ENCODE measurements at places on chromosomes 4 and X.

GRCh38 chr4:77631276-77631675 lies 25.7 kb downstream of the CXCL13 start:
- DNase-seq, result no peak

DNA sequence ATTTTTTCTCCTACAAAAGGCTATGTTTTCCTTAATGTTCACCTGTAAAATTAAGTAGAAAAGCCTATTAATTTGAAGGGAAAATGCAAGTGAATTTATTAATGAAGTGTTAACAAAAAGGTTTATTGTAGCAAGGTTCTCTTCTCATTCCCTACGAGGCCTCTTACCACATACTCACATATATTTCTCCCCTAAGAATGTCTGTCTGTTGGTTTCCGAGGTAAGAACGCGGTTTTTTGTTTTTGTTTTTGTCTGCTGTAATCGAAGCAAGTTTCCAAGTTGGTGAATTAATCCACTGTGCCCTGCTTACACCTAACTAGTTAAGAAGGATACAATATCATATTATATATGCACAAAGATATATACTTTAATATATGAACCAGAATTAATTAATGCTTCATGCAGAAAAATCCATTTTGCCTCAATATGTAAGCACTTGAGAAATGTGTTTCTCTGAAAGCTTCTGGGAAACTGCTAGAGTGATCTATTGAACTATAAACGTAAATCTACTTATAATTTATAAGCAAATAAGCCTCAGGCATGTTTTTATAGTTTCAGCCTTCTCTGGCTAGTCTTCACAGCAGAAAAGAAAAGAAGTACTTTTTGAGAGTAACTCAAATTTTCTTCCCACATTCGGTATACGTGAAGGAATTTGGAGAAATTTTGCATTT lies 120.8 kb downstream of the EGF start:
- no peak for DNase-seq

- DNase-seq, result no peak
Observed at GRCh38 chr4:112029771-112030171, 115.5 kb upstream of the FAM241A start.

- no peak for DNase-seq
Observed at GRCh38 chr4:54440394-54441136, 211.5 kb downstream of the PDGFRA start.

DNA sequence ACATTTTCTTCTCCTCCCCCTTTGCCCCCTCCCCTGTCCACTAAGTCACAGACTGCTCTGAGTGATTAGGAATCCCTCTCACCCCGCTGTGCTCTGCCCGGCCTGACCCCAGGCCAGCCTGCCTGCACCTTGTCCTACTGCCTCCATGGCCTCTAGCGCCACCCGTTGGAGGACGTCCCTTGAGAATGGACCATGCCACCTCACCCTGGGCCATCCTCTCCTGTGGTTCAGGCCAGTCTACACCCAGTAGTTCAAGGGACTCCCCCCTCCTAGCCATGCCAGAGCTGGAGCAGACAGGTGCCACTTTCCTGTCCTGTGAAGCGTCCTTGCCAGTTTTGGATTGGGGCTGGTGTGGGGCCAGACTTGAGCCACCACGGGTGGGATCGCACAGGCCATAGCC lies 9.7 kb upstream of the IRAK1 start:
- no peak for DNase-seq

DNA sequence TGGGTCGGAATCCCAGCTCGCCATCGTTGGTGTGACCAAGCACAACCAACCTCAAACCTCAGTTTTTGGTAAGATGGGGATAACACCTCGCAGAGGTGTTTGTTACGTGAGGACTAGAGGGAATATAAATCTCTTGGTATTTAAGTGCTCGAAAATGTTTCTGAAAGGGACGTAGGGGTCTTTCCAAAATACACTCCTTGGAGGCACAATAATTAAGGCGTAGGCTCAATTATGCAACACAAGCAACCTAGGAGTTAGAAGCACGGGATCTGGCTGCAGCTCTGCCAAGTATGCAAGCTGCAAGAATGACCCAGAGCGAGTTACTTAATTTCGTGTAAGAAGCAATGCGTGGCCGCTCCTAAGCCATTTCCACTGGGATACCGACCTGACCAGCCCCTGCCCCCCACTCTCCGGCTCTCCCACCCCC lies 552 bp downstream of the ADH5 start:
- DNase-seq, result no peak

GRCh38 chr4:6148506-6149205 lies 51.7 kb downstream of the JAKMIP1 start:
- DNase-seq, result no peak

- no peak for DNase-seq
Observed at GRCh38 chrX:85017721-85018120, 14.0 kb downstream of the APOOL start.

GRCh38 chr4:75046226-75046625 lies 113.3 kb downstream of the PARM1 start:
- DNase-seq, result no peak

DNA sequence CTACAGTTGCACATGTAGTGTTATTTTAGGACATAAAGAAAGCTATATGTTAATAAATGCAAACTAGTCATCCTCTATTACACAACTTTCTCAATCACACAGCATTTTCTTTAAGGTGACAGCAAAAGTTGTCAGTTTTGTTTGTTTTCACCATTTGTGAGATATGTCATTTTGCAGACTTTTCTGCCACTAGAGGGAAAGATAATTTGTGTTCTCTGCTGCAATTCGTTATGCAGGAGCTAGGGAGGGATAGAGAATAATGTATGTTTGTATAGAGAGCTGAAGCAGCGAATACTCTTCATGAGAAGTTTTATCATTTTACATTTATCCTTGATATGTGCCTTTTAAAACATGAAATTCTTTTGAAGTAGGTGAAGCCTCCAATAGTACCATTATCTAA lies 670.6 kb upstream of the ATOH1 start:
- DNase-seq, result no peak

GRCh38 chrX:150258176-150258425 lies 105.0 kb upstream of the MAMLD1 start:
- no peak for DNase-seq

- DNase-seq, result no peak
Observed at GRCh38 chrX:109936598-109936997, 66.3 kb upstream of the TMEM164 start.

DNA sequence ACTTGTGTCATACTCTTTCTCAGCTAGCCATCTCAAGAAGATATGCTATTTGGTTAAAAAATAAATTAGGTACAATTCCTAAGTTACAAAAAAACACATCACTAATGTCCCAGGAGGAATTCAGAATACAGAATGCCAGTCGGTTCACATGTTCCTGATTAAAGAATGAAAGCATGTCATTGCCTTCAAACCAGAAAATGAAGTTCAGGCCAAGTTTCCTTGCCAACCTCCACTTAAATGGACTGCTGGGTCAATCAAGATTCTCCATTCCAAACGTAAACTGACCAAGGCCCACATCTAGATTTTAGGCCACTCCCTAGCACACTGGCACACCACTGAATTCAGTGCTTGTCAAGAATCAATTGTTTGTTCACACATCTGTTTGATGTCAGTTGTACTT lies 6.5 kb downstream of the PIGA start:
- DNase-seq, result no peak

GRCh38 chr4:61866378-61867030 lies 666.4 kb downstream of the ADGRL3 start:
- DNase-seq, result no peak

GRCh38 chr4:60913002-60913401 lies 287.1 kb upstream of the ADGRL3 start:
- DNase-seq, result no peak

GRCh38 chr4:153904011-153904410 lies 115.1 kb upstream of the SFRP2 start:
- no peak for DNase-seq

DNA sequence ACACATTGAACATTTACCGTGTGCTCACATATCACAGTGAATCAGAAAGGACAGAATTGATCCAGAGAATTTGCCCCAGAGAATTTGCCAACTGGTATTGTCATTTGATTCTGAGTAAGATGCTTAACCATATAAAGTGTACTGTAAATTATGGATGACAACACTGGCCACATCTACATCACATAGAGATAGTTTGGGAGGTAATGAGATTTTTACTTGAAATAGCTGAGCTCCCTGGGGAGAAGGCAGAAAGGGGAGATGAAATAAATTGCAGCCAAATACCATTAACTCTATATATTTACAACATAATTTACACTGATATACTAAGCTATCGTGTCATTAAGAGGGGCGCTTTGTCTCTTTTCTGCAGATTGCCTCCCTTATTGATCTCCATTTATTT lies 564.0 kb downstream of the KCNIP4 start:
- DNase-seq, result no peak

DNA sequence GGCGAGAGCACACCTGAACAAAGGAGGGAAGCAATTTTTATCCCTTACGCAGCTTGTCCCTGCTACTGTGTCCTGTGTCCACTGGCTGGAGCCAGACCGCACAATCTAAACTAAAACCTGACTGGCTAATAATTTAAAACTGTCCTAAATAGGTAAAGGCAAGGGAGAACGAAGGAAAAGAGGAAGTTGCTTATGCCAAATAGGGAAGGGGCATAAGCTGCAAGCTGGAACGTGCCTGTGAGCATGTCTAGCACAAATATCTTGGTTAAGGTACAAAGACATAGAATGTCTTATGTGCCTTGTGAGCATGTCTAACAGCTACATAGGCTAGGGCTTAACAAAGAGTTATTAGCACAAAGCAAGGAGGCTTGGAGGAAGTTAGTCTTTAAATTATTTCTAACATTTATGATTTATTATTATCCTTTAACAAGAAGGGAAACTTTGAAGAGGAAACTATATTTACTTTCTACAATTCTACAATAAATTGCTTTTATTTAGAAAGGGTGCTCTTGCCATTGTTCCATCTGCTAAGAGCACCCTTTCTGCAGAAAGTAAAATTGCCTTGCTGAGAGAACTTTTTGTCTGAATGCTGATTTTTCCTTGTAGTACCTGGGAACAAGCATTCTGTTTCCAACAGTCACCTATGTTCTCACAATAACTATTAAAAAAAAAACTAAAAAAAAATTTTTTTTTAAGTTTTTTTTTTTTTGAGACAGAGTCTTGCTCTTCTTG lies 80.6 kb upstream of the CBR4 start:
- DNase-seq, result no peak

DNA sequence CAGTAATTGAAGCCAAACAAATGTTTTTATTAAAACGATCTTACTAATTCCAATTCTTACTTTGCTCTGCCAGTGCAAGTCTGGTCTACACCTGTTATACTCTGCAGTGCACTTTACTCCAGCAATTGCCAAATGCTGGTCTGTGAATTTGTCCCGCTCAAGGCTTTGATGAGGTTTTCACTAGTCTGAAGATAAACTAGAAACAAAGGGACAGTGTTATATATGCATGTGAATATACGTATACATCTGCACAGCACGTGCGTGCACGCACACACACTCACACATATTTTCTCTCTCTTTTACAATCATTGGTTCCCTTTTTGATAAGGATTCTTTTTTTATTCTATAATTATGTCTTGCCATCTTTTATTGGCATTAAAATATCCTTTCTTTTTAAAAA lies 88.5 kb upstream of the LCORL start:
- no peak for DNase-seq

DNA sequence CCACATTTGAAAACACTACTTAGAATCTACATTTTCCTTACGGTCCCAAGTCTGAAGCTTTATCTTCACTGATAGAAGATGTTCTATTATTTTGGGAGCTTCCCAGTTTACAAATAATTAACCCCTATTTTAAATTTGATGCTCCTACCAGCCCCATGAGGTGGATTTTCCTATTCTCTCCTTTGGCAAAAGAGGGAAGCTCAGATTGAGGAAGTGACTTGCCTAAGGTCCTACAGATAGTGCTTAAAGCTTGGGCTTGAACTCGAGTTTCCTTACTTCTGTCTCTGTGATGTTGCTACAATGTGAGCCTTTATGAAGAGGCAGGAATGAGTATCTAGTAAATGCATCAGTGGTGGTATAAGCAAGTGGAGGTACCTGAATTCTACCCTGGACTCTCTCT lies 27.5 kb downstream of the HEPH start:
- no peak for DNase-seq

DNA sequence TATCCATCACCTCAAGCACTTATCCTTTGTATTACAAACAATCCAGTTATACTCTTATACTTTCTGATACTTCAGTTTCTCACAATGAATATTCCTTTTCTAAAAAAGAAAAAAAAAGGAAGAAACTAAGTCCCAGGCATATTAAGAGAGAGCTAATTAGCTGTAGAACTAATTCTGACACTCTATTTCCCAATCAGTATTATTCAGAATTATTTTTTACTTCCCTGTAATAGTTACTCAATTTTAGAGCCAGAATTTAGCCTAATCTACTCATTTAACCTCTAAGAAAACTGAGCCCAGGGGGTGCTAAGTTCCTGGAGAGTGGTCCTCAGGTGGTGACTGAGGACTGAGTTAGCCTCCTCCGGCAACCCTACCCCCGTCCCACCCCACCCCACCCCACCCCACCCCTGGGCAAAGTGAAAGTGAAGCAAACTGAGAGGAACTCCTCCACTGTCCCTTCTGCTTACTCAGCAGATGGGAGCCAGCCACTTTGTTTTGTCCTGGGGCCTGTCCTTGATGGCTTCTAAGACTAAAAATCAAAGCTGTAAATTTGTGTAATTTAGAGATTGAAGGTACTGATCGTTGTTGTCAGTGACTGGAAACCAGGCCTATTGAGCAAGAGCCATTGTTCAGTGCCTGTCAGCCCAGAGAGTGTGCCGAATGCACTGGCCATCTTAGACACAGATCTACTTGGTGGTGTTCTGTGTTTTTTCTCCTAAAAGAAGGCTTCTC lies 162.1 kb downstream of the CBR4 start:
- no peak for DNase-seq

DNA sequence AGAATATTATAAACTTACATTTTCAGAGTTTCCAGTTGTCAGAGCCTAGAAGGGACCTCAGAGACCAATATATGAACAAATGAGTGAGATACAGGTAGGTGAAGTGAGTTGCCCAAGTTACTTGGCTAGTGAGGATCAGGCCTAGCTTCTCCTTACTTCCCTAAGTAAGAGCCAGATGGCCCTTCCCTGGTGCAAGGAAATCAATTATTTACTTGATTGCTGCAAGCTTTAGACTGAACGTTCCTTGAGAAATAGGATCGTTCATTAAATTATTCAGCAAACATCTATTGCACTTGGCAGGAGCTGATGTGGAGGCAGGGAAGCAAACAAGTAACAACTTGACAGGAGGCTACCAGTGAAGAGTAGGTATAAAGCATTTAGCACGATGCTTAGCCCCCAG lies 117.8 kb downstream of the EFHC2 start:
- no peak for DNase-seq

DNA sequence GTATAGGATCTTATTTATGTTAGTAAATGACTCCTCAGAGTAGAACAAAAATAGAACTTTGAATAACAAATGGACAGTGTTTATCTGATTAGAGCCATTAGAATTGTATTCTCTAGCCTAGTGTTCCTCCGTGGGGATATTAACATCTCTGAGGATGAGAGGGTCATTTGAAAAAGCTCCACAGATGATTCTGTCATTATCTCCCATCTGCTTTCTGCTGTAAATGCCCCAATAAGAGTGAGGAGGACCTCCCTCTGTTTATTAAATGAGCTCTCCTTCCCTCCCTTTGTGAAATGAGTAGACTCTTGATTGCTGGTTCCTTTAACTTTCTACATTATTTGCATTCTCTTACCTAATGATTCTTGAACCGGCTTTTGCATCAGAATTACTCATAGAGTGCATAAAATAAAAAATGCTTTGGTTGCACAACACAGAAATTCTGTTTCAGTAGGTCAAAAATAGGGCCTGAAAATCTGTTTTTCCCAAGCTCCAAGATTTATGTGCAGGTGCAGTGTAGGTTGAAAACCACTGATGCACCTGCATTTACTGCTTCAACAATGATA lies 18.0 kb downstream of the GC start:
- no peak for DNase-seq

Data from stimulated activated CD4-positive, alpha-beta T cell treated with anti-CD3 and anti-CD28 coated beads, TNF-alpha, amount 100 ng/mL, for 4 hours (primary cell).